ENCODE measurements at places on chromosomes 5 and 9.

DNA sequence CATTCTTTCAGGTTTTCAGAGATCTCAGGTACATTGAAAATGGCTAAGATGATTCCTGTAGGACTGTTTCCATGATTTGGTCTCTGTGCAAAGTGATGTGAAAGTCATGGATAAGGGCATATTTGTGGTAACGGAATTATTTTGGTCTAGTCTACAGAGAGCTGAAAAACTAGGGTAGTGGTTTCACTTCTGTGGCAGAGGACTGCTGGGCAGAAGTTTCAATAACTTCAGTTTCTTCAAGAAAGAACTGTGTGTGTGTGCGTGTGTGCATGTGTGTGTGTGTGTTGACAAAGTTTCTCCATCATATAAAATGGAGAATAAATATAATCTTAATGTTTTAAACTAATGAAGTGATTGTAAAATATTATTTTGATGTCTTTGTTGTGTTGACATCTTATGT lies 4.3 kb downstream of the CNOT8 start:
- no peak for DNase-seq

GRCh38 chr9:134434894-134435506 lies 108.7 kb downstream of the RXRA start:
- no peak for DNase-seq

GRCh38 chr5:53927668-53928247 lies 367.3 kb downstream of the NDUFS4 start:
- DNase-seq = no peak

DNA sequence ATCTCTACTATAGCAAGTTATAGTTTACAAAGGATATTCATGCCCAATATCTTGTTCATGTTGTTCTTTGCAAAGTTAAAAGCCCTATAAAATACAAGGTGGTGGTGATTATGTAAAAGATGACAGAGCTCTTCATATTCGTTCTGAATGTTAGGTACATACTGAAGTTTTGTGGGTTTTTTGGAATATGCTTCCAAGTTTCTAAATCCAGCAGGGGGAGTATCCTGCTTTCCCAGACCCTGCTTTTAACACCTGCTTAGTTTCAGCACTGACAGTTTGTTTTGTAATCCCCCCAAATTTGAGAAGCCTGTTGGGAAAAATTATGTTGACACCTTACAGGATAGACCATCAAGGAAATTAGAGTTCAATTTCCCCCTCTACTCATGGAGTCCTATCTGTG lies 438.3 kb downstream of the SH3GL2 start:
- no peak for DNase-seq

DNA sequence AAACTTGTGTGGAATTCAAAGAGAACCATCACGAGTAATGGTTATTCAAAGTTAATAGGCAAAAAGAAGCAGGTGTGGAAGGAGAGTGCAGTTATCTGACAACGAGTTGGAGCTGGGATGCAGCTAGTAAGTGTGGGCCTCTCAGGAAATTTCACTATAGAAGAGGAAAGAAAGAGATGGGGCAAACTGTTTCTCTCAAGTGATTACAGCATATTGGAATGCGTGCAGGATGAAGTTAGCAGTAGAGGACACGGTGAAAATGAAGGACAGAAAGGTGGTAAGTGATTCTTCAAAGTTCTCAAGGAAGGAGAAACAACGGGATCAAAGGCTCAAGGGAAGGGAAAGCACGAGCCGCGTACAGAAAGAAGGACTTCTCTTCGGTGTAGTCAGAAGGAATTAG lies 84.0 kb downstream of the ADAMTS12 start:
- no peak for DNase-seq

DNA sequence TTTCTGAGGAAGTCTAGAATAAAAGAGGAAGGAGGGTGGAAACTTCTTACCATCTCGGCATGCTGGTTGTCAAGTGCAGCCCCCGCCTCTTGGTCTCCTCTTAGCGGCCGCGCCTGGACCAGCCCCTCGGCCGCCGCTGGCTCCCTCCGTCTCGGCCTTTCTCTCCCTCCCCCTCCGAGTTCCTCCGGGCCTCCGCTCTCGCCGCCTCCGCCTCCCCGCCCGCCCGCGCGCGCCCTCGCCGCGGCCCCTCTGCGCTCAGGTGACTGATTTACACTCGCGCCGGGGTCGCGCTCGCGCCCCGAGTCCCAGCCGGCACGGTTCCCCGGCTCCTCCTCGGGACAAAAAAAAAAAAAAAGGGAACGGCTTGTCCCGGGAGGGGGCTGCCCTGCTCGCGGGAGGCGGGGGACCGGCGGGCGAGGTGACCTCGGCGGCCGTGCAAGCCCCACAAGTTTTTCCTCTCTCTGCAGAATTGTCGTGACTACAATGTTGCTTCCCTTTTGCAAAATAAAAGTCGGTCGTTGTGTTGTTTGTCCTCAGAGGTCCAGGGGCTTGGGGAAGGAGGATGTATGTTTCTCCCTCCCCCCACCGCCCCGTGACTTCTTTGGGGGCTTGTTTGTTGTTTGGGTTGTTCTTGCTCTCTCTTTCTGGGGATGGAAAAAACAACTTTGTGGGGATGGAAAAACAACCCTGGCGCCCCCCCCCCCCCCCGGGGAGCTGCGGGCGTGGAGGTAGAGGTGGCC lies at the start of gene BNC2:
BNC2 (minus strand) TSS at position 75 of the 740 bp plus-strand sequence; CDS start at position 53, 22 bp downstream.
- peak; percentile 5 for DNase-seq

GRCh38 chr9:109440117-109440515 lies 58.0 kb downstream of the PTPN3 start:
- DNase-seq = no peak

DNA sequence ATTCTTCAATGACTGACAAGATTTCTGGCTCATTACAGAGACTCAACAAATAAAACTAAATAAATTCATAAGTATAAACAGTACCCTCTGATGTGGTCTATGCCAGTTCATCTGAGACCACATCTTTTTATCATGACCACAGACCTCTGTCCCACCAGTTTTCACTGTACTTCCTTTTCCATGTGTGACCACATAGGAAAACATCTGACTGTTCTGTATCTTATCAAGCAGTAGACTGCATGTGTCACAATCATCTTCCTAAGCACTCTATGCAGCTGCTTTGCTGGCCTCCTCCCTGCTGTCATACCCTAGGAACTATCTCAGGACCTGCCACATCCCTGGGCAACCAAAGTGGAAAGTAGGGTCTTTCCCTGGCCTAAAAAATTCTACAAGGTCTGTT lies 205.0 kb upstream of the ZNF462 start:
- no peak for DNase-seq

- no peak for DNase-seq
Observed at GRCh38 chr9:73685786-73686185, 534.1 kb downstream of the ANXA1 start.

DNA sequence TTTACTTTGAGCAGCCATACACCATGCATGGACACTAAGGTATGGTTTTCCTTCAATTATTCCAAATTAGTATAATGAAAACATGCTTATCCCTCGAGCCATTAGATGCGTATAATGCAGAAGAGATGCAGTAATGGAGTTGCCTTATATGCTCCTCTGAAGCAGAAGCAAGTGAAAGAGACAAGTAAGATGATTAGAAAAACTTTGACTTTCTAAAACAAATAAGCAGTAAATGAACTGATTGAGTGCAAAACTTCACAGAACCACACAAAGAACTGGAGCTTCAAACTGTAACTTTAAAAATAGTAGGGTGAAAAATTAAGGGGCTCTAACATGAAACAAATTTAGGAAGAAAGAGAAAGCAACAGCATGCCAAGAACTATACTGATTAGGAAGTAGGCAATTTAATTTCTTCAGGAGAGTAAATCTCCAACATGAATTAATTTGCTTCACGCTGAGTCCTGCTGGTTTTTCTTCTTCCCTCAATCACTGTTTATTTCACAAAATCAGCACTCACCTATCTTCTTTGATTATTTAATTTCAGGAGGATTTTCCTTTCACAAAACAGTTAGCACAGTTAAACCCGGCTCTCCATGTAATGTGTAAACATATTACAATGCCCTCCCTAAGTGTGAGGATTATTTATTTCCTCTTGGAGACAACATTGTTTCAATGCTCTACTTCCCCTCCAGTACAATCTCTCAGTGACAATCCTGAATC lies 90.3 kb upstream of the PAM start:
- no peak for DNase-seq

DNA sequence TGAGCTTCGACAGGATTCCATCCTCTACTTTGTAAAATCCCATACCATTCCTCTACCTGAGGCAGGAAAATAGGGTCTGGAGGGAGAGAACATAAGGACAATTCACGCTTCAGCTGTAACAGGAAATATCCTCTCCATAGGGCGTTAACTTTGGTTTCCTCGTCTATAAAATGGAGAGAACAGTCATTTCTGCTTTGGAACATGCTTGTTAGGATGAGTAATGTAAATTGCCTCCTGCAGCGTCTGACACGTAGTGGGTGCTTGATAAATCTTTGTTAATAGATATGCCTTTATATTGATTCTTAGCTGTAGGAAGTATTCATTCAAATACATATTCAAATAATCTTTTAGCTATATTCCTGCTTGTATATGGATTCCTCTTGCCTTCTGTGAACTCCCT lies 711 bp upstream of the SUB1 start:
- no peak for DNase-seq

DNA sequence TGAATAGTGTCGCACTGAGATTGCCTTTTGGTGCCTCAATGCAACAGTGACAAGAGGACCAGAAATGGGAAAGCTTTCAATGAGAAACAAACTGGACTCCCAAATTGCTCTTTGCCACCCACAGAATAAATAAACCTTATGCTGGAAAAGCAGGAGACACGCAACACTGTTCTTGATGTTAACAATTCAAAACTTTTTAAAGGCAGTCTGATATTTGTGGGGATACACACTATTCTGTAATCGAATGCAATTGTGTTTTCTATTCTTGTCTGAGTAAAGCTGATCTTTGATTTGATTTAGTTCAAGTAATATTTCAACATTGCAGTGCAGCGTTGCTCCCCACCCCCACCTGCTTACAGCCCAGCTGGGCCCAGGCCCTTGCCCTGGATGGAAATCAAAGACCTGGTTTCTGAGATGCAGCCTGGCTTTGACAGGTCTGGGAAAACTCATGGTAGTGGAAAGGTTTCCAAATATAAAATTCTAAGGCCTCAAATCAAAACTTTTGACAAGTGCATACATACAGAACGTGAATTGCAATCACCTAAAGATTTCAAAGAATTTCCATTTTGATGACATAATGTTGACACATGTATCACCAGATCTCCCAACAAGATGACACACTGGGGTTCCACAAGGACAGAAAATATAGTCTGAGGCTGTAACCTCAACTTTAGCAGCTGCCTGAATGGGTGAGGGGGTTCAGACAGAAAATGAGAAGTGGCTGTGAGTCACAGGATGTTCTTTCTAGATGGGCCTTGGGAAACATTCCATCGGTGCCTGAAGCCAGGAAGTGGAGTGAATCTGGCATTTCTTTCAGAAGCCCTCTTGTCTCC lies 55.1 kb downstream of the ABCA1 start:
- no peak for DNase-seq

DNA sequence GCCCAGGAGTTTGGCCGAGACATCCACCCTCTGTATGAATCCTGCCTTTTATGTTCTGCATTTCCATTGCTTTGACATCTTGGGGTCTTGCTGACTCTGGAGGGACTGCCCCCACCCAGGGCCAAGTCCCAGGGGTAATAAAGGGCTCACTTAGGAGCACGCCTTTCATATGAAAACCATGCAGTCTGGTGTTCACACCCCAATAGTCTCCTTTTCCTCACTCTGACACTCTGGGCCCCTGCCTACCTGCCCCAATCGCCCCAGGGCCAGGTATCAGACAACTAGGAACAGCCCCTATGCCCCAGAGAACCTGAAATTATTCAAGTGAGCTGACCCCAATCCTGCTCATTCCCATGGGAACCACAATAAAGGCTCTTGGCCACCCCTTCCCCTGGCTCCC lies 33.1 kb upstream of the RAPGEF1 start:
- DNase-seq = no peak

All from activated naive CD8-positive, alpha-beta T cell treated with anti-CD3 and anti-CD28 coated beads for 36 hours (primary cell).